ENCODE measurements at places on chromosomes 7 and 10.
A peak's percentile ranks its signal among the peaks of the same experiment; 100 is the strongest.

DNA sequence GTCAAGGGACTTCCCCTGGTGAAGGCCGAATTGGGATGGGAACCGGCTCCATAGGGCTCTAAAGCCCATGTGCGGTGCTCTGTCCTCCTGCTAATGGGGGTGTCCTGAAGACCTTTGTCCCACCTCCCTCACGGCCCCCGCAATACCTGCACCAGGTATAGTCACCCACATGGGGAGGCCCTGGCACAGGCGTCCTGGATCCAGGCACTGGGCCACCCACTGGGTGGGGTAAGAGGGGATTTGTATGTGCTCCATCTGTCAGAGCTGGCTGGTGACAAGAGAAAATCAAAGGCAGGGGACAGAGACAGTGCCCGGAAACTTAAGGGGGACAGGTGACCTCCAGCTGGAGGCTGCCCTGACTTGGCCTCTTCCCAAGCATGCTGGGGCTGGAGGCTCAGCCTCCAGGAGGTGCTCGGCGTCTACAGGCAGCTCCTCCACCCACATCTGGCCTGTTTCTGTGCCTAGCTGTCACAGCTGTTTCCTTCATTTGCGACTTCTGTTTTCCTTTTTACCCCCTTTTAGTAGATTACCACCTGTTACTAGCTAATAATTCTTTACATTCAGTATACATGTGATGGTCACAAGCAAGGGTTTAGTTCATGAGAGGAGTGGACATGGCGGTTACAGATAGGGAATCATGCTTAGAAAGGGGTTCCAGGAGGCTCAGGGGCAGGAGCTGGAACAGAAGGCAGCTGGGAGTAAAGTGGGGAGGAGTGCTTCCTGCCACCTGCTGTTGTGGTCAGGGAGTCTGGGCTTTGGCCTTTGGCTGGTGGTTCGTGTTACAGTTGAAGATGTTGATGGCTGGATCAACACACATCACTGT lies 2.3 kb upstream of the CUZD1 start:
- no peak for DNase-seq

DNA sequence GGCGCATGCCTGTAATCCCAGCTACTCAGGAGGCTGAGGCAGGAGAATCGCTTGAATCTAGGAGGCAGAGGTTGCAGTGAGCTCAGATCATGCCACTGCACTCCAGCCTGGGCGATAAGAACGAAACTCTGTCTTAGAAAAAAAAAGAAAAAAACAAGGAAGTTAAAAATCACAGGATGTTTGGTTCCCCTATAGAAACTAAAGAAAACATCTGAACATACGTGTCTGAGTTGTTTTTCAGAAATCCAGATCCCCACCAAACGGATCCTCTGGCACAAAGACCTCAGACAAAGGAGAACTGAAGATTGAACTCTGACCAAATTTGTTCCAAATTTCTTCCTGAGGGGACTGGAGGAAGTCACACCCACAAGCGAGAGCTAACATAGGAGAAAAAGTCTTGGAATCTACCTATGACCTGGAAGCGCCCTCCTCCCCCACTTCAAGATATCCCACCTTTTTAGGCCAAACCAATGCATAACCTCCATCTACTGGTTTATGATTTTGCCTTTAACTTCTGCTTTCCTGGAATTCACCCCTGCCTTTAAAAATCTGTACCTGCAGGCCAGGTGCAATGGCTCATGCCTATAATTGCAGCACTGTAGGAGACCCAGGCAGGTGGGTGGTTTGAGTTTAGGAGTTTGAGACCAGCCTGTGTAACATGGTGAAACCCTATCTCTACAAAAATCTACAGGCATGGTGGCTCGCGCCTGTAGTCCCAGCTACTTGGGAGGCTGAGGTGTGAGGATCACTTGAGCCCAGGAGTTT lies 19.7 kb upstream of the SIRT1 start:
- DNase-seq: no peak

DNA sequence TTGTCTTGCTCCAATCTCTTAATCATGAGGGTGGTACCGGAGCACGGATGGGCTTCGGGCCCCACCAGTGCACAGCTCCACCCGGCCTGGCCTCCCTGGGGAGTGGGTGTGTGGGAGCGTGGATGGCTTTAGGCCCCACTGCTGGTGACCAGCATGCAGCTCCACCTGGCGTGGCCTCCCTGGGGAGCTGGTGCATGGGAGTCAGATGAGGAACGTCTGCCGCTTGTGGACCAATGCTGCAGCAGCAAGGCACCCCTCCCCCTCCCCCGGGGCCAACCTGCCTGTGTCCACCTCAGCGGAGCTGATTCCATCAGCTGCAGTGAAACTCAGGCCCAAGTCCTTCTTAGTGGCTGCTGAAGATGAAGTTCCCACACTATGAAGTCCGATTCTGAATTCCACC lies 511.4 kb downstream of the PTPRN2 start:
- no peak for DNase-seq

- no peak for DNase-seq
These were observed 155.8 kb downstream of the MALRD1 start for GRCh38 chr10:19204246-19204917.

DNA sequence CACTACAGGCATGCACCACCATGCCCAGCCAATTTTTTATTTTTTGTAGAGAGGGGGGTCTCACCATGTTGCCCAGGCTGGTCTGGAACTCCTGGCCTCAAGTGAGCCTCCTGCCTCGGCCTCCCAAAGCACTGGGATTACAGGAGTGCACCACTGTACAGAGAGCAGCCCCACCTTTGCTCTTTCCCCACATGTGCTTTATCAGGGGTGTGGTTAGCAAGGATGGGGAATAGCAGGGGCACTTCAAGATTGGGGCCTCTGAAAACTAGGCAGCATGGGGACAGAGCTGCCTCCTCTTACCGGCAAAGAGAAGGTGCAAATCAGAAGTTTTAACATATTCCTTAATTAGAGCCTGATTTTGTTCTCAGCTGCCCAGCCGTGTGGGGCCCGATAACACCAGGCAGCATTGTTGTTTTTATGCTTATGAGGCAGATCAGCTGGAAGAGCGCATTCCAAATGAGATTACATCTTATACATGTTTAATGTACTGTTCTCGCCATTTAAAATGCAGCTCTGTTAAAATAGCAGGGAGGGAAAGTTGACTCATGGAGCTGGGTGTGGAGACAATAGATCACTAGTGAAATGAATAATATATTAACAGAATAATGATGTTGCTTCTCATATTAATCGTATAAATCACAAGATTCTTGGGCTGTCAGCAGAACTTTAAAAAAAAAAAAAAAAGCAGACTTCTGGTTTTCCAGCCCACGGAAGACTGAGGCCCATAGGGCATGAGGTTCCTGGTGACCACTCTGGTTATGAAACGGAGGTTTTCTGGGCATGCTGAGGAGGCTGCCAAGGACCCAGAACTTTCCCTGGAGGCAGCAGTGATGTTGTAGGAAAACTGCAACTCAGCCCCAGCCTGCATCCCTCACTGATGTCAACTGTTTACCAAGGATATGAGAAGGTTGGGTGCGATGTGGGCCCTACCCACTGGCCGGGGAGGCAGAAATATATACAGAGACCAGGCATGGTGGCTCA lies 62.5 kb downstream of the TMEM130 start:
- no peak for DNase-seq

DNA sequence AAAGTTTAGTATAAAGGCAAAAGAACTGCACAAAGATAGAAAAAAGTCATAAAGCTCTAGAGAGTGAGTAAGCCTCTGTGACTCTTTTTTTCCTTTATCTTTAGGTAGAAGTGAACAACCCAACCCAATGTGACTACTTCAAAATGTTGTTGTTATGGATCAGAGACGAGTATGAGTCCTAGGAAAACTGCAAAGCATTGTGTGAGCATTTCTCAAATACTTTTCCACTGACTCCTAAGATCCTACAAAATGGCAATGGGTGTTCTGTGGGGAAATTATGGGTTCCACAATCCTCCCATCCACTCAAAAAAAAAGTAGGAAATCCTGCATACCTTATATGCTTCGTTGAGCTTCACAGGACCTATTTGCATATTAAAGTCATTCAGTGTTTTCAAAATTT lies 177.1 kb downstream of the DGKI start:
- no peak for DNase-seq

GRCh38 chr10:70673043-70673928 lies 980 bp downstream of the ADAMTS14 start:
- no peak for DNase-seq

DNA sequence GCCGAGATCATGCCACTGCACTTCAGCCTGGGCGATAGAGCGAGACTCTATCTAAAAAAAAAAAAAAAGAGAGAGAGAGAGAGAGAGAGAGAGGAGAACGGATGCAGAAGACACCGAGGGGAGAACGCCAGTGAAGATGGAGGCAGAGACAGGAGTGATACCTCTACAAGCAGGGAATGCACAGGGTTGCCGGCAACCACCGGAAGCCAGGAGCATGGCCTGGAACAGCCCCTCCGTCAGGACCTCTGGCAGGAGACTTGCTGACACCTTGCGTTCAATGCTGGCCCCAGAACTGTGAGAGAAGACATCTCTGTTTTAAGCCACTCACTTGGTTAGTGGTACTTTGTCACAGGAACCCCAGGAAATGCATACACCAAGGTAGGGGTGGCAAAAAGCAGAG lies 38.1 kb upstream of the DUSP5 start:
- DNase-seq: no peak

- DNase-seq: peak; percentile 18
These were observed at the start of gene SCART1 for GRCh38 chr10:133453516-133454203. TSS of gene SCART1 (plus strand) at chr10:133453945. CDS start at chr10:133453998, 53 bp downstream.

DNA sequence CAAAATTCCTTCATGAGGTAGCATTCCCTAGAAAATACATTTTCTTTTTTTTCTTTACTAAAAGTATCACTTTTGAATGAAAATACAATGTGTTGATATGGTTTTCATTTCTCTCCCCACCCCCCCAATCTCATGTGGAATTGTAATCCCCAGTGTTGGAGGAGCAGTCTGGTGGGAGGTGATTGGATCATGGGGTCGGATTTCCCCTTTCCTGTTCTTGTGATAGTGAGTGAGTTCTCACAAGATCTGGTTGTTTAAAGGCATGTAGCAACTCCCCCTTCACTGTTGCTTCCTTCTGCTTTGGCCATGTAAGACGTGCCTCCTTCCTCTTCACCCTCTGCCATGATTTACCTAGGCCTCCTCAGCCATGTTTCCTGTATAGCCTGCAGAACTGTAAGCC lies 790.3 kb upstream of the KCND2 start:
- no peak for DNase-seq

GRCh38 chr7:7352845-7353244 lies 170.5 kb downstream of the C1GALT1 start:
- DNase-seq: no peak

DNA sequence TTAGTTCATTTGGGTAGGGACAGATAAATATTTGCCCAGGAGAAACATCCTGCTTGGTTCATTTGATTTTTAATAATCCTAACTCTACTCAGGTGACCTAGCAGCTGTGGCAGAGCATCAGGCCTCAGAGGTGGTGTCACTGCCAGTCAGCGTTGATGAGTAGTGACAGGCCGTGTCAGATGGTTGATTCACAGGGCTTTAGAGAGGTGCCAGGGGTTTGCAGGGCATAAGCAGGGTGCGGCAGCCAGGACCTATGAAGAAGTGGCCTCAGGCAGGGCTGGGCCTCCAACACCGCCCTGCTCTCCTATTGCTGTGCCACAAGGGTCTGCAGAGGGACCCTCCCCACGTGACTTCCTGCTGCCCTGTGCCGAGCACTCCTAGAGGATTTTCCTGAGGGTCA lies 128.1 kb downstream of the HECW1 start:
- no peak for DNase-seq

DNA sequence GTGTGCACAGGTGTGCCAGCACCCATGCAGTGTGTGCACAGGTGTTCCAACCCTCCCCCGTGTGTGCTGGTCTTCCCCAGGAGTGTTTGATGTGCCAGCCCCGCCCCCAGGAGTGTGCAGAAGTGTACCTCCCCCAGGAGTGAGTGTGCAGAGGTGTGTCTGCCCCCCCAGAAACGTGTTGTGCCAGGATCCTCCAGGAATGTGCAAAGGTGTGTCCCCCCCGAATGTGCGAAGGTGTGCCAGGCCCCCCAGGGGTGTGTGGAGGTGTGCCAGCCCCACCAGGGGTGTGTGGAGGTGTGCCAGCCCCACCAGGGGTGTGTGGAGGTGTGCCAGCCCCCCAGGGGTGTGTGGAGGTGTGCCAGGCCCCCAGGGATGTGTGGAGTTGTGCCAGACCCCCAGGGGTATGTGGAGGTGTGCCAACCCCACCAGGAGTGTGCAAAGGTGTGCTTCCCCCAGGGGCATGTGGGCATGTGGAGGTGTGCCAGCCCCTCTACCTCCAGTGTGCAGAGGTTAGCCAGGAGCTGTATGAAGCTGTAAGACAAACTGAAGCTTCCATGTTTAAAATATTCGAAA lies 33.2 kb downstream of the CHST15 start:
- DNase-seq: no peak

DNA sequence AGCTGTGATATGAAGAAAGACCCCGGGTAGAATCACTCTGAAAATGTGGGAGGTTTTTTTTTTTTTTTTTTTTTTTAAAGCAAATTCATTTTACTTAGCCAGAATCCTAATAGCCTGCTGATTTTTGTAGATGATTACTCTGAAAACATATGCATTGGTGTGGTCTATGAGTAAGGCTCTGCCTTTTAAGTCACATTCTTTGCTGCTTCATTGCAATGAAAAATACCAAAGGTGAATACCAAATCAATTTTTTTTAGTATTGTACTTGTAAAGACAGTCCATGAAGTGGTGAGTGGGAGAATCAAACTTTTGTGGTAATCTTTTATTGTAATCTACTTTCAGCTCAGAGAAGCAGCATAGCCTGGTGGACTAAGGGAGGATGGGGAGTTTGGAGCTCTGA lies 130.3 kb downstream of the SDK1 start:
- DNase-seq: no peak

- no peak for DNase-seq
These were observed 151.3 kb upstream of the ADO start for GRCh38 chr10:62653254-62653653.

DNA sequence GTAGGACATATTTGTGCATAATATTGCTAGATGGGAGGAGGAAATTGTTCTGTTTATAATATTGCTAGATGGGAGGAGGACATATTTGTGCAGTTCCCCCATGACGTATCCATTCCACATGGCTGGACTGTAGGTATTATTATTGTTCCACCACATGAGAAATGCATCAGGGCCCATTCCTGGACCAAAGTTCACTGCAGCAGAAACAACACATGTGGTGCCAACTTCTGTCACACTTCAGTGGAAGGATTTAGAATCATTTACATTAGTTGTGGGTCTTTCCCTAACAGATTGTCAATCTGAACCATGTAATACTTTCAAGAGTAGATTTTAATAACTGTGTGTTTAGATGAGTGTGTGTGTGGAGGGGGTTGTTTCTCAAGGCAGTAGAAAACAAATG lies 32.7 kb upstream of the MACC1 start:
- no peak for DNase-seq

DNA sequence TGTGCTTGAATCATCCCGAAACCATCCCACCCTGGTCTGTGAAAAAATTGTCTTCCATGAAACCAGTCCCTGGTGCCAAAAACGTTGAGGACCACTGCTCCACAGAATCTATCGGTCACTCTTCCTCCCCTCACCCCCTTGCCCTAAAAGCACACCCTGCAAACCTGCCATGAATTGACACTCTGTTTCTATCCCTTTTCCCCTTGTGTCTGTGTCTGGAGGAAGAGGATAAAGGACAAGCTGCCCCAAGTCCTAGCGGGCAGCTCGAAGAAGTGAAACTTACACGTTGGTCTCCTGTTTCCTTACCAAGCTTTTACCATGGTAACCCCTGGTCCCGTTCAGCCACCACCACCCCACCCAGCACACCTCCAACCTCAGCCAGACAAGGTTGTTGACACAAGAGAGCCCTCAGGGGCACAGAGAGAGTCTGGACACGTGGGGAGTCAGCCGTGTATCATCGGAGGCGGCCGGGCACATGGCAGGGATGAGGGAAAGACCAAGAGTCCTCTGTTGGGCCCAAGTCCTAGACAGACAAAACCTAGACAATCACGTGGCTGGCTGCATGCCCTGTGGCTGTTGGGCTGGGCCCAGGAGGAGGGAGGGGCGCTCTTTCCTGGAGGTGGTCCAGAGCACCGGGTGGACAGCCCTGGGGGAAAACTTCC lies 784 bp upstream of the SERPINE1 start:
- no peak for DNase-seq

Data from CD4-positive, alpha-beta T cell treated with Interleukin-15 for 4 hours (primary cell).